Fibroblast of lung (primary cell): ENCODE measurements at places on chromosomes 13 and 19.

DNA sequence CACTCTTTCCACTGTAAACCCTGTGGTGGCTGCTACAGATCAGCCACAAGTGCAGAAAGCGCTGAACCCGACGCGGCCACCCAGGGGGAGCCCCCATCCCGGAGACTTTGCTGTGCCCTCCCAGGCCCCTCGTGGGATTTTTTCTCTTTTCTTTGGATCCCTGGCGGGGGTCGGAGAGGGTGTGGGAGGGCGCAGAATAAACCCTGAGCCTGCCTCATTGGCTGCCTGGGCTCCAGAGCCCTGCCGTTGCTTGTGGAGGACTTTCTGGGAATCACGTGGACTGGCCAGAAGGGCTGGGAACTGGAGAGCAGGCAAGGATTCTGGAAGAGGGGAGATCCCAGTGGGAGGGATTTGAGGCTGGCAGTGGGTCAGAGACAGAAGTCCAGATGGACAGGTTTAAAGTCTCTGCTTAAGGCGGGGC is 24.9 kb downstream of the GADD45B start:
- no peak for DNase-seq

DNA sequence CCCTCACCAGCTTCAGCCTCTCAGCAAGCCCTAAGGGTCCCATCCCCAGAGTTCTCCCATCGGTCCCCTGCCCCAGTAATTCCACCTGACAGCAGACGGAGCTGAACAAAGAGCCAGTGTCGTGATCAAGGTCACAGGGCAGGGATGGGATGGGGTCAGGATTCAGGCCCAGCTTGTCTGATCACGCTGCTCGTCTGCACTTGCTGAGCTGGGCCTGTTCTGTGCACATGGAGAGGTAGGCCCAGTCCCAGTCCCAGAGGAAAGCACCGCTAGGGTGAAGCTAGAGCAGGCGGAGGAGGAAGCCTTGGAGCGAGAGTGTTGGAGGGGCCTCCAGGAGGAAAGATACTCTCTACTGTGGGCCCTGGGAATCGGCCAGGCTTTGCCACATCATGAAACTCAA is 7.1 kb upstream of the RBM42 start:
- no peak for DNase-seq

- no peak for DNase-seq
These were observed 24.6 kb downstream of the CCNE1 start for GRCh38 chr19:29836409-29836825.

- no peak for DNase-seq
These were observed 82.8 kb downstream of the TSC22D1 start for GRCh38 chr13:44493213-44493812.

GRCh38 chr13:25215253-25215575 is 43.1 kb upstream of the AMER2 start:
- no peak for DNase-seq

DNA sequence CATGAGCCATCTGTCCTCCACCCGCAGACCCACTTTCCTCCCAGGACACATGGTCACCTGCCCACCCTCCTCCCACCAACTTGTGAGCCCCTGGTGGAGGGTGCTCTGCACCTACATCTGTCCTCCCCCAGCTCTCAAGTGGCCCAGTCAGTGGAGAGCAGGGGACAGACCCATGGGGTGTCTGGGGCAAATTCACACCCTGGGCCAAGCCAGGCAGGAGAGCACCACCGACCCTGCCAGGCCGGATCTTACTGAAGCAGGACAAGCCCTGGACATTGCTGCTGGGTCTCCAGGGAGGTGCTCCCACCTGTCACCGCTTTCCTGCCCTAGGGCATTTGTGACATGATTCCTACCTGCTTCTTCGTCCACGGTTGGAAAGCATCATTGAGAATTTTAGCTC is 221.6 kb downstream of the TUBA3C start:
- DNase-seq, result no peak

DNA sequence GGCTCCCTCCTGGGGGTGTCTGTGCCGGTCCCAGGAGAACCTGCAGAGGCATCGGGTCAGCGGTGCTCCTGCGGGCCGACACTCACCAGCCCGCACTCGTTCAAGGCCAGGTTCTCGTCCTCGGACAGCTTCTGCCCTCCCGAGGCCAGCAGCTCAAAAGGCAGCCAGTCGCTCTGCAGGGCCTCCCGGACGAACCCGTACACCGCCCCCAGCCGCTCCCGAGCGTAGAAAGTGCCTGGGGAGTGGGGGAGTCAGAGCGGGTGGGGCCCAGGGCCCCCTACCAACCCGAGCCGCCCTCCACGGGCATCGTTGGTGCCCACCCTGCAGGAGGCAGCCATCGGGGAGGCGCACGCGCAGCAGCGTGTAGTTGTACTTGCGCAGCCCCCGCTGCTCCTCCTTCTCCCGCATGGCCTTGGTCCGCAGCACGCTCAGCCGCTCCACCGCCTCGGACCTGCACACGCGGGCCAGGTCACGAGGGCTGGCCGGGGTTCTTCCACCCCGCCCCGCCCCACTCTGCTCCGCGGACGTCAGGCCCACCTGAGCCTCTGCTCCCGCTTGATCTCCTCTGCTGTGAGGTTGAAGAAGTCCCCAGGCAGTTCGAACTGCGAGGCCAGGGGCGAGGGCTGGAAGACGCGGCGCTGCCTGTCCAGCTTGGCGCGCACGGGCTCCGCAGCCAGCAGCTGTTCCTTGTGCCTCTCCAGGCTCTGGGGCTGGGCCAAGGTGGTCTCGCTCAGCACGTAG is 11.5 kb downstream of the UBXN6 start:
- DNase-seq, result no peak

GRCh38 chr13:49271264-49271663 is 23.5 kb downstream of the CDADC1 start:
- DNase-seq, result no peak

GRCh38 chr19:11279505-11280236 is 16.3 kb upstream of the TSPAN16 start:
- DNase-seq, result peak; percentile 36

DNA sequence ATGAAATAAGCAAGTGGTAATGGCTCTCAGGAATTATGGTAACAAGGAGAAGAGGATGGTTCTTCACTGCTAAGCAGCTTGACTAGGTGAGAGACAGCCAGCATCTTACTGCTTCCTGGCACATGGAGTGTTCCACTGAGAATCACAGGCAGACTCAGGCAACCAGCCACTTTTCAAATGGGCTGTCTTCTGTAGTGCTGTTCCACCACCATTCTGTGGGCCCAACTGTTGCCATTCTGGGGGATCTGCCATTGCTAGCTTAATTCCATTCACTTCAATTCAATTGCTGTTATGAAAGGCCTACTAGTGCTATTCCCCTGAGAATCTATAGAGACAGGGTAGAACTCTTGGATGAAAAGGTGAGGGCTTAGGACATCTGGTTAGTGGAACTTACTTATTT is 341.9 kb downstream of the KCNRG start:
- no peak for DNase-seq

DNA sequence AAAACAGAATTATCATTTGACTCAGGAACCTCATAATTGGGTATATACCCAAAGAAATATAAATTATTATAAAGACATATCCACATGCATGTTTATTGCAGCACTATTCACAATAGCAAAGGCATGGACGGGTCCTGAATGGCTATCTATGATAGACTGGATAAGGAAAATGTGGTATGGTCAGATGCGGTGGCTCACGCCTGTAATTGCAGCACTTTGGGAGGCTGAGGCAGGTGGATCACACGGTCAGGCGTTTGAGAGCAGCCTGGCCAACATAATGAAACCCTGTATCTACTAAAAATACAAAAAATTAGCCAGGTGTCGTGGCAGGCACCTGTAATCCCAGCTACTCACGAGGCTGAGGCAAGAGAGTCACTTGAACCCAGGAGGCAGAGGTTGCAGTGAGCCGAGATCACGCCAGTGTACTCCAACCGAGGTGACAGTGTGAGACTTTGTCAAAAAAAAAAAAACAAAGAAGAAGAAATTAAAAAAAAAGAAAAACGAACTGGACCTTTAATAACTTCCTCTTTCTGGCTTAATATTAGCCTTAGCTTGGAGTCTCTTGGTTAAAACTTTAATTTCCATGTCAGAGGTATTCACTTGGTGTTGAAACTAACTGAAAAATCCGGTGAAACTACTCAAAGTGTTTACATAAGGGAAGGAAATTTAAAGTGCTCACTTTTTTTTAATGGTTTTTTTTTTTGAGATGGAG is 104.4 kb downstream of the ZNF486 start:
- no peak for DNase-seq

DNA sequence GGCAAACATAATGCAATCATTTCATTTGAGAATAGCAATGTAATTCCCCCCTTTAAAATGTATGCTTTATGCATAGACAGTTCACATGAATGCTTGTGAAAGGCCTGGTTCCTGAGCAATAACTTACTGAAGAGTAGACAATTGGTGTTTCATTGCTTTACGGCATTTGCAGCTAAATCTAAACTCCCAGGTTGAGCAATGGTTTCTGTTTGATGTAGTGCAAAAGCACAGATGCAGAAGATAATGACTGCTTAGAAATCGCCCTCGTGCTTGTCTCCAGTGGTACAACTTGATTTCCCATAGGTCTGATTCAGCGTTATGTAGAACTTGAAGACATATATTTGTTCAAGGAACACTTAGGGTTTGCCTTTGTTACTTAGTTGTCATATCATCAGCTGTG is 1018.3 kb downstream of the DIAPH3 start:
- no peak for DNase-seq

- no peak for DNase-seq
These were observed 3.5 kb upstream of the UBAC2 start for GRCh38 chr13:99197117-99197651.

- no peak for DNase-seq
These were observed 2.0 kb upstream of the MEDAG start for GRCh38 chr13:30904043-30904442.

GRCh38 chr13:39913928-39914327 is 258.5 kb downstream of the COG6 start:
- DNase-seq, result no peak

DNA sequence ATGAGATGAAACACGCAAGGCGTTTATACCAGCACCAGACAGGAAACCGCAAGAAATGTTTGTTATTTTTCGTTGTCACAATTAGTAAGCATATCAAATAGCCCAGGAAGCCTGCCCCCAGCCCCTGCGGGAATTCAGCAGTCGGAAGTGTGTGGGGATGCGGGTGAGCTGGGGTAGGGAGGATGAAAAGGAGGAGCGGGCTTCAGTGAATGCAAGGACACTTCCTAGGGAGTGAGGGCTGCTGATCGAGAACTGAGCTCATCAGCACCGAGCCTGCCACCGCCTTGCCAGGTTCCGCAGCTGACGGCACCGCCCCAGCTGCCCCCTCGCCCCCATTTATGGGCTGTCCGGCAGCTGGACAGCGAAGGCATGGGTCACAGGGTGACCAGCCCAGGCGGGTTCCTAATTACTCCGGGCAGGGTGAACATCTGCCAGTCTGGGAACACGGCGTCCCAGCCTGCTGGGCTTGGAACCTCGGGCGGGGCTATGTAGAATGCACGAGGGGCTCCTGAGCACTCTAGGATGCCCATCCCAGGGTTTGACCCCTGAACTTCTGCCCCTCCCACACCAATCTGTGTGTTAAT is 1.6 kb upstream of the BEST2 start:
- peak; percentile 44 for DNase-seq

GRCh38 chr13:61901946-61902541 is 486.4 kb upstream of the PCDH20 start:
- no peak for DNase-seq

DNA sequence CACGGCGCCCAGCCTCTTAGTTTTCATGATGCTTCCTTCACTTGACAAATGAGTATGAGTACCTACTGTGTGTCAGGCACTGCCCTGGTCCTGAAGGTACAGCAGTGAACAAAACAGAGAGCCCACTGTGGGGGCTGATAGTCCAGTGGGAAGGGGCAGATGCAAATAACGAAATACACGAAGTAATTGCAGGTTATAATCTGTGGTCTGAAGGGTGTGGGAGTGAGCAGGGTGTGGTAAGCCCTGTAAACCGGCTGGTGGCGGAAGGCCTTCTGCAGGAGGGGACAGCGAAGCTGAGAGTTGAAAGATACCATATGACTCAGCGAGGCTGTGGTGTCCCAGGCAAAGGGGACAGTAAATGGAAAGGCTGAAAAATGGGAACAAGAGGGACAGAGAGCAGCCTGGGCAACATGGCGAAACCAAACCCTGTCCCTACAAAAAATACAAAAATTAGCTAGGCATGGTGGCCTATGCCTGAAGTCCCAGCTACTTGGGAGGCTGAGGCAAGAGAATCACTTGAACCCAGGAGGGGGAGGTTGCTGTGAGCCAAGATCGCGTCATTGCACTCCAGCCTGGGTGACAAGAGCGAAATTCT is 60.5 kb downstream of the MAP4K1 start:
- DNase-seq, result no peak

GRCh38 chr19:8494158-8494557 is 8.3 kb downstream of the PRAM1 start:
- no peak for DNase-seq

DNA sequence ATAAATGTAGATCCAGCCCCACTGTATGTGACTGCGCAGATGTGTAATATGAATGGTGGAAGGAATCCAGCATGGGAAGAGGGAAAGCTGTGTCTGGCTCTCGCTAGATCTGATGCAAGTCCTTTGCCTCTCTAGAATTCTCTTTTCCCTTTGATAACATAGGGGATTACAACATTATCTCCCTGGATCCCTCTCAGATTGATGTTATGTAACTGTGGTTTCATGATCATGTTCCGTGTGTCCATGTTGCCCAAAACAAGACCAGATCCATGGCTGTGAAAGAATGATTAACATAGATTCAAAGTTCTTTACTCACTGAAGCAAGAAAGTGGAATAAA is 184.0 kb upstream of the UBL3 start:
- DNase-seq, result peak; percentile 25

DNA sequence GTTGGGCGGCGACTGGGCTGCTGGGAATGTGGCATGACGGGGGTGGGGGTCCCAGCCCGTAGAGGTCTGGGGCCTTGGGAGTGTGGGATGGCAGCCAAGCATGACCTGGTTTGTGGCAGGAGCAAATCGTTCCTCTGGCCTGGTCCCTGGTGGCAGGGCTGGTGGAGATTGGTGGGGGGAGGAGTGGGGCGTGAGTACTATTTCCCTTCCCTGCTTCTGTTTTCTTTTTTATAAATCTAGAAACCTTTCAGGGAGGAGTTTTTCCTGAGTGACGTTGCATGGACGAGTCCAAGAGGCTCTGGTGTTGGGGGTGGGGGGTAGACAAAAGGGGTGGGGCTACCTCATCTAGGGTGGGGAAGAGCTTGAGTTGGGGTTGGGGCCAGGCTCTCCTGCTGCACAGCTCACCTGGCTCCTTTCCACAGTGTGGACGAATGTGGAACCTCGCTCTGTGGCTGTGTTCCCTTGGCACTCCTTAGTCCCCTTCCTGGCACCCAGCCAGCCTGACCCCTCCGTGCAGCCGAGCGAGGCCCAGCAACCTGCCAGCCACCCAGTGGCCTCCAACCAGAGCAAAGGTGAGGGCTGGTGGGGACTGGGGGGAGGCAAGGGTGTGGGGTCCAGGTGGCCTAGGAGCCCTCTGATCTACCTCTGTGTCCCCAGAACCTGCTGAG is 15.4 kb upstream of the PRR19 start:
- peak; percentile 52 for DNase-seq

GRCh38 chr13:60032851-60033250 is 130.9 kb downstream of the DIAPH3 start:
- DNase-seq, result no peak

DNA sequence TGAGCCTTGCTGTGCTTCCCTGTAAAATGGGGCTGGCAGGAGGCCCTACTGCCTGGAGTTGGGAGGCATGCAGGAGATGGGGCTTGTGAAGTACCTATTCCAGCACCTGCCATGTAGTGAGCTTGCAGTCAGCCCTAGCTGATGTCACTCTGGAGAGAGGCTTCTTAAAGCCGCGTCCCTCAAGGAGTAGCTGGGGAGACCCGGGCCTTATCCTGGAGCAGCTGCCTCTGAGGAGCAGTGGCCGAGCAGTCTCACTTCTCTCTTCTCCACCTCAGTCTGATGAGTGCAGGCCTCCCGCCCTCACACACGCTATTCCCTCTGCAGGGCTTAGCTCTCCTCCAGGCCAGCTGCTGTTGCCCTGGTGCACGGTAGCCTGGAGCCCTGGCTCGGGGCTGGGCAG is 18.0 kb downstream of the CLASRP start:
- no peak for DNase-seq
